ENCODE measurements at places on chromosomes 2 and 18.

- DNase-seq: no peak
These were observed 60.4 kb downstream of the RHOB start for GRCh38 chr2:20507166-20507692.

- no peak for DNase-seq
These were observed 89.2 kb upstream of the STK17B start for GRCh38 chr2:196260546-196260945.

DNA sequence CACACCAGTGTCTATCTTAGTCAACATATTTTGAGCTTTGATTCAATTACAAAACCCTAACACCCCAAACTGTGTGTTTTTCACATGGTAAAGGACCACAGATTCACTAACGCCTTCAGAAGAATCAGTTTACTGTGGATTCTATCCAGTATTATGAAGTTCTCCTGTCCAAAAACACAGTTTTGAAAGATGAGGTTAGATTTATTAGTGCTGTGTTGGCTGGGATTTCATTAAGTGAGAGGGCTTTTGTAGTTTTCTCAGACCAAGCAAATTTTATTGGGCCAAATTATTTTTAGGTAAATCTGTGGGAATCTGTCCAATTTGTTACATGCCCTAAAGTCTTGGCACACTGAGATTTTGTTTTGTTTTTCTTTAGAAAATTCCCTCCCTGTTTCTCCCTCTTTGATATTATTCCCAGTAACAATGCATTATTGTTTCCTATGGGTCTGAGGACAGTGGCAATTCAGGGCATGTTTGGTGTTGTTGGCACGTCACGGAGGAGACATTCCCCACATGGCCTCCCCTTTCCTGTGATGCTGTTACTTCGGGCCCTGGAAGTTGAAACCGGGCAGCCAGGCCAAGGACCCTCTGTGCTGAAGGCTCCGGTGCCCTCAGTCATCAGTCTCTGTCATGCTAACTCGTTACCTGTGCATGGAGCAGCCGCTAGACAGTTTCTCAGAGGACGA lies 87.5 kb upstream of the ALKAL2 start:
- DNase-seq: no peak

DNA sequence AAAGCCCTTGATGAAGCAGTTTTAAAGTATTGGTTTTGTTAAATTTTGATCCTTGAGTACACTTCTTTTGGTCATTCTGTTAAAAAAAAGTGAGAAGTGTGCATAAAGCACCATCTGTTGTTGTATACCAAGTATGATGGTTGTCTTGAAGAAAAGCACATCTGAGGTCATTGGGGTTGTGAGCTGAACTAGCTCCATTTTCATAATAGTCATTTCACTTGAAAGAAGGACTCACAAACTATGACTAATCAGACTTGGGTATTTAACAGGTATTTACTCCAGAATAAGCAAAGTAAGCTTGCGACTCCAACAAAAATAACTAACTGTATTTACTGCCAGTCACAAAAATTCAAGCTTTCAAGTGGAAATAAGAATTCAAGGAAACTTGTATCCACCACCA lies 35.1 kb downstream of the CHN1 start:
- DNase-seq: no peak

GRCh38 chr2:210584834-210585233 lies 28.4 kb downstream of the CPS1 start:
- no peak for DNase-seq

Data from stimulated activated CD4-positive, alpha-beta T cell treated with anti-CD3 and anti-CD28 coated beads, Interleukin-1b, Interleukin-23, amount 100 ng/mL, for 1 hour (primary cell).